ENCODE measurements at places on chromosomes 12 and 14.
A peak's percentile ranks its signal among the peaks of the same experiment; 100 is the strongest.

DNA sequence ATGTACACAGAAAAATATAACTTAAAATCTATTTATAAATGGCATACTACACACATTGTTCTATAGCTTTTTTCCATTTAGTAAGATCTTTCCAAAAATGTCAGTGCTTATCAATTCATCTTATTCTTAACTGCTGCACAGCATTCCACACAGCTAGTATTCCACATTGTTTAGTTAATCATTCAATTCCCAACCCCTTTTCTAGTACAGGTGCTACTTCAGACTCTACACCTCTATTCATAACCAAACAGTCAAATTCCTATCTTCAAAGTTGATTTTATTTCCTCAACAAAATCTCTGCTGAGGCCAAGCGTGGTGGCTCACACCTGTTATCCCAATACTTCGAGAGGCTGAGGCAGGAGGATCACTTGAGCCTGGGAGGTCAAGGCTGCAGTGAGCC lies 12.3 kb upstream of the NEK9 start:
- no peak for DNase-seq

DNA sequence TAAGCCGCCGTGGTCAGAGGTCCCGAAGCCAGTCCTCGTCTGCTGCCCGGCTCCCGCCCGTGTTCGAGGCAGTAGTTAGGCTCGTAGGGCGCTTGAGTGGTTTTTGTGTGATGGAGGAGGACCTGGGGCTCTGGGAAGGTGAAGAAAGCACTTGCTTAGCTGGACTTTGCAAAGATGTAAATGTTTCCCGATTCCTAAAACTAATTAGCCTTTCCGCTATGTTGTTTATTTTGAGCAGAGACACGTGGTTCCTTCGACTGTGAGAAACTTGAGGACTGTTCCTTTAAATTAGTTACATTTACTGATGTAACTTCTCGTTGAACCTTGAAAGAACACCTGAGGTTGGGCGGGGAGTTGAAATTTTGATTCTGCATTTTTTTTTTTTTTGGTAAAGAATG lies 33.9 kb downstream of the MIA2 start:
- DNase-seq, result no peak

DNA sequence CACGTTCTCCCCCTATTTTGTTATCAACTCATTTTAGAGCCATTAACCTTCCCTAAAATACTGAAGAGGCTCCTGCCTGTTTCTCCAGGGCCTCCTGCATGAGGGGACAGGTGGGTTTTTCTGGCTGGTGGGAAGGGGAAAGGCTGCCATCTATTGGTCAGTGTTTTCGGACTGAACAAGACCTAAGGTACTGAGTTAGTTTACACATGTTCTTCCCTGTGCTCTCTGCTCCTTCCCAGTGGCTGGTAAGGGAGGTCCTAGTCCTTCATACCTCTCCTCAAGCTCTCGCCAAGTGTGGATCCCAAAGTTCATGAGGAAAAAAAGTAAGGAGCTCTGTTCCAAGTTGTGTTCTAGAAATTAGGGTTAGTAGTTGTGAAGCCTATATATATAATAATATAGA lies 357.5 kb downstream of the FSCB start:
- DNase-seq, result peak; percentile 40

DNA sequence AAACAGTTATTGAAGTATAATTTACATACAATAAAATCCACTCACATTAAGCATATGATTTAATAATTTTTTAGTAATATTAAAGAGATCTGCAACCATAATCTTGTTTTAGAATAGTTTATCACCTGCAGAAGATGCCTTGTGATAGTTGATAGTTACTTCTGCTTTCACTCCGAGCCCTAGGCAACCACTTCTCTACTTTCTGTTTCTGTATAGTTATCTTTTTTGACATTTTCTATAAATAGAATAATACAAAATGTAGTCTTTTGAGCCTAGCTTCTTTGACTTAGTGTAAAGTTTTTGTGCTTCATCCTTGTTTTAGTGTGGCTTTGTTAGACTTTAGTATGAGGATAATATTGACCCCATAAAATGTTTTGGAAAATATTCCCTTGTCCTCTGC lies 111.0 kb downstream of the MNAT1 start:
- DNase-seq, result no peak

DNA sequence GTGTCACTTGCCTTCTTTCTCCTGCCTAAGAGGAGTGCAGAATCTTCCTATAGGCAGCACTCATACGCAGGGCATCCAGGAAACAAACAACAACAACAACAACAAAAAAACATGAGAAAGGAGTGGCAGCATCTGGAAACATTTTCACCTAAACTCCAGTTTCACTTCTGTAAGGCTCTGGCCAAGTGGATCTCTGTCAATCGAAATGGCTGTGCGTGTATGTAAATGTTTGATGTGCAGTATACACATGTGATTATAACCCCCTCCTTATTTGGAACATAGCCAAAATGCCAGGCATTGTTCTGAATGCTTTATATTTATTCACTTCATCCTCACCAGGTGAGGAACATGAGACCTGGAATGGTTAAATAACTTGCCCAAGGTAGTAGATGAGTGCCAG lies 76.8 kb downstream of the COX16 start:
- DNase-seq, result peak; percentile 70

GRCh38 chr12:2110127-2110526 lies 57.3 kb downstream of the CACNA1C start:
- no peak for DNase-seq

DNA sequence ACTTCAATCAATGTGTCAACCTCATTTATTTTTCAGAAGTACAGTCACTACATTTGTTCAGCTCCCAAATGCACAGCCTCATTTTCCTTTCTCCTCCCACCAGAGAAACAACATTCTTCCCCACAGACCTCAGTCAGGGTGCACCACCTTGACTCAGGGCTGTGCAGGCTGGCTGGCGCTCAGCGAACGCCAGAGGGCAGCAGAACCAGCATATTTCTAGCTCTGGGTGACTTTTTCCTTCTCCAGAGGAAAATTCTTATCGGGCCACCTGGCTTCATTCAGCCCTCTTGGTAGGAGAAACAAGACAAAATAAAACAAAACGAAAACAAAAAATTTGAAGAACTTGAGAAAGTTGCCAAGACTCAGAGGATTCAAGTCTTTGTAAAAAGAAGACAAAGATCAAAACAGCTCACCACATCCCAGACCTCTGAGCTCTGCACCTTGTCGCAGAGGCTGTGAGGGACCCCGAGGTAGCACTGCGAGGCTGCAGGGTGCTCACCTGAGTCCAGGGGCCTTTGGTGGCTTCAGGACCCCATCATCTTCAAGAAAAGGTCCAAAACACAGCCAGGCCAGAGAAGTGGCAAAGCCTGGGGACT lies 33.7 kb downstream of the PAH start:
- DNase-seq, result peak; percentile 82

GRCh38 chr12:30016540-30017055 lies 232.9 kb upstream of the TMTC1 start:
- DNase-seq, result no peak

DNA sequence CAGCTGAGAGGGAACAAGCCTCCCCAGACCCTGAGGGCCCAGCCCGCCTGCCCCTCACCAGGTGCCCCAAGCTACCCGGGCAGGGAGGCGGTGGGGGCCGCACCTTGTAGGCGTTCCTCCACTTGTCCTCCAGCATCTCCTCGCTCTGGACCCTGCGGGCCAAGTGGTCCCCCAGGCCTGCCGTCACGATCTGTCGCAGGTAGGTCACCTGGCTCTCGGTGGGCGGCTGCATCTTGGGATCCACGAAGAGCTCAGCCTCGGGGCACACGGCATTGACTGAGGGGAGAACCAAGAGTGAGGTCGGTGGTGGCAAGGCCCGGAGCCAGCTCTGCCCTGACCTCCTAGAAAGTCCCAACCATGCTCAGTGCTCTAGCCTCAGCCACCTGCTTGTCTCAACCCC lies 36.6 kb downstream of the DHX37 start:
- DNase-seq, result no peak

DNA sequence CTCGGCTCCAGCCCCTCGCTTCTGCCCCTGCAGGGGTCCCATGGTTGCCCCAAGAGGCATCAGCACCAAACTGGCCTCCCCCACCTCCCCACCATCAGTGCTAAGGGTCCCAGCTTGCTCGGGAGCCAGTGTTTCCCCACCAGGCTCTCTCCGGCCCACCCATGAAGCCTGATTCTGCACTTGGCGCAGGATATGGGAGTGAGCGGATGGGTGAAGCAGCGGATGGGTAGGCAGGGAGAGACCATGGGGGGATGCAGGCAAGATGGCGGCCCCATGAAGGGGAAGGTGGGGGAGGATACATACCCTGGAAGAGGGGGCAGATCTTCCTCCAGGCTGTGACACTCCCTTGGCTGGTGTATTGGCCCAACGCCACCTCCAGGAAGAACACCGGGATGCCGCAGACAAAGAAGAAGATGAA lies 9.7 kb downstream of the SLC6A12 start:
- DNase-seq, result no peak

DNA sequence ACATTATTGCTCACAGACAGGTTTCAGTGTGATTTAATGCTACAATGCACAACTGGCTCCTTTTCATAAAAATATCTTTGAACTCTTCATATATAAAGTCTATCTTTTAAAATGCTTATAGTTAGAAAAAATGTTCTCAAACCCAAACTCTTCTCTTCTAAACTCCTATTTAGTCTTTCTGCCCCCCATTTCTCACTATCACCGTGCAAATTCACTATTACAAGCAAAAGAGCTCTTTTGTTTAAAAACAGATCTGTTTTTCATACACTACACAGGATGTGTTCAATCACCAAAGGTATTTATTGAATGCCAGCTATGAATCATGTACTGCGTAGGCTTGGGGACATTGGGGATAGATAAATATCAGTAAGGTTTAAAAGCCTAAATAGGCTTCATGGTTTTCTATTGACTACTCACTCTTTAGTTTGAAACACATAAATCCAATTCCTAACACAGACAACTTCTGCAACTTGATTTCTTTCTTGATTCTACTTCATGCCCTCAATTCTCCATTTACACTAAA lies 692.3 kb downstream of the C12orf50 start:
- no peak for DNase-seq

- DNase-seq, result no peak
These were observed 193.3 kb upstream of the C14orf180 start for GRCh38 chr14:104386151-104386841.

- no peak for DNase-seq
These were observed 35.6 kb downstream of the RASSF8 start for GRCh38 chr12:25993901-25994651.

DNA sequence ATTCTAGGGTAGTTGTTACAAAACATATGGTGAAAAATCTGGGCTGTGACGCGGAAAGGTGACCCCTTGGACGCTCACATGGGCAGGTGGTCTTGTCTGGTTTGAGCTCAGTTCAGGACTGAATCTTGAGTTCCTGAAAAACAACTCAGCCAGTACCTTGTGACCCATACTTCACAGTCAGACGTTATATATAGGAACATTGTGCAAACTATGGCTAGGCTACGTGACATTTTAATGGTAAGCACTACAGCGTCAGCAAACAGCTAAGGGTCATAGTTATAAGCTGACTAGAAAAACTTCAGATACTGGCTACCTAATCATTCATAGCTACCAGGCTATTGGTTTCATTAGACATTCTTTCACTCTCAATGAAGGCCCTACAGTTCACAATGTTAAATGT lies 14.8 kb upstream of the EDDM3A start:
- no peak for DNase-seq

GRCh38 chr12:28585146-28585545 lies 394.9 kb downstream of the CCDC91 start:
- no peak for DNase-seq

DNA sequence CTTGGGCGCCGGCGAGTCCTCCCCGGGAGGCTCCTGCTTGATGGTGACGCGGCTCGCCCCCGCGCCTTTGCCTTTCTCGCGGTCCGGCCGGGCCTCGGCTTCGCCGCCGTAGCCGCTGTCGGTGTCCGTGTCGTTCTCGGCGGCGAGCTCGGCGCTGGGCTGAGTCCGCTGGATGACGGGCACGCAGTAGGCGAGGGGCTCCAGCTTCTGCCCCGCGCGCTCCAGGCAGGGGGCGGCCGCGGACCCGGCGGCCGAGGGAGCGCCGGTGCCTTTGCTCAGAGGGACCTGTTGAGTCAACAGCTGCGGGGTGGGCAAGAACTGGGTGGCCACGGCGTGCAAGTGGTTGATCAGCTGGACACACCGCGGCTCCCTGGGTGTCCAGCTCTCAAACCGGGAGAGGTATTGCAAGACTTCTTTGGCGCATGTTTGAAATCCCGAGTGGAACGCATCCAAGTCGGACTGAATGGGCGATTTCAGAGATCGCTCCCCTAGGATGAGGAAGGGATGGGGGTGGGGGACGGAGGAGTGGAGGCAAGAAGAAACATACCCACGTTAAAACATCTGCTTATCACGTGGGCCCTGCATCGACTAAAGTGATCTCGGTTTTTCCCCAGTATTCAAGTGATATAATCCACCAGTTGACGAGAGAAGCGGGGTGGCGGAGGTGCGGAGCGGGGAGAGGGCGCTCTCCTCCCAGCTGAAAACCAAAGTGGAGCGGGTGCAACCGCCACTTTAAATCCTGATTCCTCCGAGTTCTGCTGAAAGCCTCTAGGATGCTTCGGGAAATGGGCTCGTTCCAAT lies 2.0 kb downstream of the BHLHE41 start:
- DNase-seq, result peak; percentile 33

GRCh38 chr14:79318371-79318770 lies 892.9 kb downstream of the DIO2 start:
- no peak for DNase-seq

DNA sequence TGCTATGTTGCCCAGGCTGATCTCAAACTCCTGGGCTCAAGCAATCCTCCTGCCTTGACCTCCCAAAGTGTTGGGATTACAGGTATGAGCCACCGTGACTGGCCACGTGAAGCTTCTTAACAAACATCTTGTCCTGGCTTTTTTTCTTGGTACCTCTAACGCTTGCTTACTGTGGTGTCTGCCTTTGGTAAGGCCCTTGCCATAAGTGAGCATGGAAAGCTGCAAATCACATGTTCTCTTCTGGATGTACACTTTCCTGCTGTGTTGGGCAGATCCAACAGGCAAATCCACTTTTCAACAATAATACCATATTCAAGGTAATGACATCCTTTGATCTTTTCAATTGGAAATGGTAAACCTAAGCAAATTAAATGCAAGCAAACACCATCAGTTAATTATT lies 54.6 kb downstream of the ARF6 start:
- DNase-seq, result no peak

- DNase-seq, result no peak
These were observed 66.5 kb downstream of the C2CD5 start for GRCh38 chr12:22477894-22478287.

GRCh38 chr12:78933014-78933413 lies 68.4 kb downstream of the SYT1 start:
- no peak for DNase-seq

GRCh38 chr12:113262710-113263109 lies 41.4 kb downstream of the TPCN1 start:
- no peak for DNase-seq

- DNase-seq, result no peak
These were observed 64.7 kb downstream of the SPPL3 start for GRCh38 chr12:120839503-120839902.

GRCh38 chr12:94309373-94309772 lies 150.3 kb downstream of the CEP83 start:
- no peak for DNase-seq

DNA sequence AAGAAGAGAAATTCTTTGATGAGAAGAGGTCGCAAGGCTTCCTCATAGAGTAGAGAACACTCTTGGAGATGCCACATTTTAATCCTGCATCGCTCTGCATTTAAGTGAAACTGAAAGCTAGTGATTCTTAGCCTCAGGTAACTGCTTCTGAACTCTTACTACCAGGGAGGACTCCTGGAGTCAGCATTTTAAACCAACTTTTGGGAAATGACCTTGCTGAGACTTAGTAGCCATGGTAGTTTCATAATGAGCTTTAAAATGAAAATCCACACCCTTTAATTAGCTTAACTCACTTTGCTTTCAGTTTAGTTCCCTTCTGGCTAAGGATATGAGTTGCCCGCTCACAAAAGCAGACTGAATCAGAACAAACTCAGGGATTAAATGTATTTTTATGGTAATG lies 80.3 kb downstream of the SYNE2 start:
- DNase-seq, result no peak

Measured in NCI-H1417 (cell line).